D341Med (cell line): ENCODE measurements at places on chromosomes 4 and X.

DNA sequence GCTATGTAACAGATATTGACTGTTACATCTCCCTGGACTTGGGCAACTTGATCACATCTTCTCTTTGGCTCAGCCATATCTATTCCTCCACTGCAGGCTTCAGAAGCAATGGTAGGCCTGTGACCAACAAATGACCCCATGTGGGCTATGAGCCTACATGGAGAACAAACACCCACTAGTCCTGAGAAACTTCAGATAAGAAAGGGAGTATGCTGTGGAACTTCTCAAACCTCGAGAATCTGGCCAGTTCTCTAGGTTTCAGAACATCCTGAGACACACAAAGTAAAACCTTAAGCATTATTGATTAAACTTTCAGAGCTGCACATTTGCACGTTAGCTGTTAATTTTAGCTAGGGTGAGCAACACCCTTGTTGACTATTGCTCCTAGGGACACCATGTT, 16.3 kb downstream of the RBMX2 start:
- no peak for DNase-seq

DNA sequence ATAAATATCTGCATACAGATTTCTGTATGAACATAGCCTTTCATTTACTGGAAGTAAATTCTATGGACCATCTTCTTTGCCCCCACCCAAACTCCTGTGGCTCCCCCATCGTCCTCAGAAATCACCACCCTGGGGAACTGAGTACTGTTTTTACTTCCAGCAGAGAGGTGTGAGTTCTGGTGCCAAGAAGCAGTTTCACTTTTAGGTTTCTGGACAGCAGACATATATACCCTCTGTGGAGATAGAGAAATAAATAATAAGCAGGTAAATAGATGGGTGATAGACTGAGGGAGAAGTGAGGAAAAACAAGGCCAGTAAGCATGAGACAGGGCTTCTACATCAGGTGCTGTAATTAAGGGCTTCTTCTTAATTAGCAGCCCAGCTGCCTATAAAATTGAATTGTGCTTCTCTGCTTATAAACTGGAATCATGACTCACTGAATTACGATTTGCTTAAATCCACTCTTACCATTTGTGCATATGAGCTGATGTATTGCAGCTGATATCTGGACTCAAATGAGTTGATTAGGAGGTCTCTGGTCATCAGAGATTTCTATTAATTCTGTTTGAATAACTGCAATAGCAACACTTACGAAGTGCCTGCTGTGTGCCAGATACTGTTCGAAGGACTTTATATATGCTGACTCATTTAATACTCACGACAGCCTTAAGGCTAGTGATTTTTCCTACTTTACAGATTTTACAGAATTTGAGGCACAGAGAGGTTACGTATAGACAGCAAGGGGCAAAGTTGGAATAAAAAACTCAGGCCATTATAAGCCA, 60.8 kb upstream of the DHX15 start:
- no peak for DNase-seq

- DNase-seq, result no peak
Observed at GRCh38 chr4:184386271-184386781, 88.0 kb downstream of the IRF2 start.

DNA sequence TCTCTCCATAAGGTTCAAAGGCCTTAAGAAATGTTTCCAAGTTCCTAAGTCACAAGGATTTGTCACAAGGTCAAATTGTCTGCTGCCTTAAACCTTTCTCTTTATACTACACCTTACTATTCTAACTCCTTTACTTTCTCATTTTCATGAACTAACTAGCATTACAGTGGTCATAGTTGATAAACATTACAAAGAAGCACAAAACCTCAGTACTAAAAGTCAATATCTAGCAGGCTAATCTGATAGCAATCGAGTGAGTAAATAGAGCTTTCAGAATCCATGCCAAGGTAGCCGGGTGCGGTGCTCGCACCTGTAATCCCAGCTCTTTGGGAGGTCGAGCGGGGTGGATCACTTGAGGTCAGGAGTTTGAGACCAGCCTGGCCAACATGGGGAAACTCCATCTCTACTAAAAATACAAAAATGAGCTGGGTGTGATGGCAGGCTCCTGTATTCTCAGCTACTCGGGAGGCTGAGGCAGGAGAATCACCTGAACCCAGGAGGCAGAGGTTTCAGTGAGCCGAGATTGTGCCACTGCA, 510.0 kb downstream of the GBA3 start:
- DNase-seq, result no peak

DNA sequence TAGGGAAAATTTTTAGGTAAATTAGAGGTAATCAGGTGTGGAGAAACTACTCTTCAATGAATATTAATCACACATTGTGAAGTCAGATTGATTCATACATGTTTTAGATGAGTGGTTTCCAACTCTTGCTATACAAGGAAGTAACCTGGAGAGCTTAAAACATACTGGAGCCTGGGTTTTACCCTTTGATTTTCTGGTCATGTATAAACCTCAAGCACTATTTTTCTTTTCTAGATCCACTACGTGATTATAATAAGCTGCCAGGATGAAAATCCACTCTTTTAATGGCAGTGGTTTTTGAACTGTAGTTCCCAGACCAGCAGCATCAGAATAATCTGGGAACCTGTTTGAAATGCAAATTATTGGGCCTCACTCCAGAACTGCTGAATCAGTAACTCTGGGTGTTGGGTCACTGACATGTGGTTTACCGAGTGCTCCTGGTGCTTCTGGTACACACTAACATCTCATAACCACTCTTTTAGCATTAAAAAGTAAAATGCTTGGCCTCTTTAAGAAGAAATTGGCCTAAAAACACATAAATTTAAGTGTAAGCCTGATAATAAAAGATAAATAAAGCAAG, 63.4 kb downstream of the DCAF12L1 start:
- DNase-seq, result no peak

DNA sequence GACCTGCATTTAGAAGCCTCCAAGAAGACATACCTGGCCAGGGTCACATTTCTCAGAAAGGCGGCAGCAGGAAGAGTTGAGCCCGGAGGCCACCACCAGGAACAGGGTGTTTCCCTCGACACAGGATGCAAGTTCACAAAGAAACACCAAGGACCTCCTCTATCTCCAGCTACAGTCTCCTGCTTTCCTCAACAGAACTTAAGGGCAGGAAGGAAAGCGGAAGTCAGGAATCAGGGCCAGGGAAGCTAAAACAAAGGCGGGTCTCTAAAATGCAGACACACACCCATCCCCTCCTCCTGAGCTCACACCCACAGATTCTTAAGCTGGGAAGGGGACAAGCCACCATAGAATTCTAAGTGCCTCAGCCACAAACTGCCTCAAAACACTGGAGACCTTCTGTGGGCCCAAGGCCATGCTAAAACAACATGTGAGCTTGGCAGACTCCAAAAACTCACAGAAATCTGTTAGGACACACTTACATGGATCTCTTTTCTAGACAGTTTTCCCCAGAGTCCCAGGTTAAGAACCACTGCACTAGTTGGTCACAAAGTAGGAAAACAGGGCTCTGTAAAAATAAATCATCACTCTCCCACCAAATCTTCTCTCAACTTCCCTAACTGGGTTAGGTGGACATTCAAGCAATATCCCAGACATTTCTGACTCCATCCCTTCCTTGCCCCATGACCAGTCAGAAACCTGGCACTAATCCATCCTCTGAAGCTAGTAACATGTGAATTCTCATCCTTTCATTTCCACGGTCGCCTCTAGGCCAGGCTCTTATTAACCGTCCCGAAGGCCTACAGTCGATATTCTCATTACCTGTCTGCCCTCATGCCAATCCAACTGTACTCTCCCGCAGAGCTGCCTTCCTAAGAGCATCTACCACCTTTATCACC, 163.2 kb downstream of the APBB2 start:
- no peak for DNase-seq

DNA sequence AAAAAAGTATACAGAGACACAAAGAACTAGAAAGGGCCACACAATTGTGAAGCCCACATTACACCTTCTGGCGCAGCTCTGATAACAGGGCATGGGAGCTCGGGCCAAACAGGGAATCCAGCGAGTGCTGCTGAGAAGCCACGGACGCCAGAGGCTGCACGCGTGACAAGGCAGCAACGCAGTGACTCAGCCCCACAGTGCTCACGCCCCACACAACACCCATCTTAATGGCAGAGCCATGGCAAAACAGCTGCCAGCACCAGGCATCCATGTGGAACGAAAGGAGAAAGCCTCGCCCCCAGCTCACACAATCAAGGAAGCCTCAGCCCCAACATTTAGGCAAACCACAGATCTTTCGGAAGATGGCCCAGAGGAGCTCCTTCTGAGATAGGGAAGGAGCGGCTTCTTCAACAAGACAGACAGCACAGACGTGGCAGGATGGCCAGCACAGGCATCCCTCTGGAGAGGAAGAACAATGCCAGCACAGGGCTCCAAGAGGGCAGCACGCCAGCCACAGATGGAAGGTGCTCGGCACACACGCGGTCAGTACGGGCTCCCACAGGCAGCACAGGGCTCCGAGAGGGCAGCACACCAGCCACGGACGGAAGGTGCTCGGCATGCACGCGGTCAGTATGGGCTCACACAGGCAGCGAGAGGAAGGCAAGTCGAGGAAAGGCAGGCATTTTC, 33.1 kb downstream of the GAK start:
- no peak for DNase-seq

- DNase-seq, result no peak
Observed at GRCh38 chrX:53483838-53484405, 49.8 kb upstream of the HSD17B10 start.

GRCh38 chrX:131778269-131779218, 234.7 kb downstream of the OR13H1 start:
- DNase-seq, result no peak

- DNase-seq, result no peak
Observed at GRCh38 chrX:96700625-96701024, 16.0 kb downstream of the DIAPH2 start.

- no peak for DNase-seq
Observed at GRCh38 chr4:81550388-81550859, 78.7 kb upstream of the RASGEF1B start.

- no peak for DNase-seq
Observed at GRCh38 chrX:131861088-131861787, 161.9 kb upstream of the STK26 start.

DNA sequence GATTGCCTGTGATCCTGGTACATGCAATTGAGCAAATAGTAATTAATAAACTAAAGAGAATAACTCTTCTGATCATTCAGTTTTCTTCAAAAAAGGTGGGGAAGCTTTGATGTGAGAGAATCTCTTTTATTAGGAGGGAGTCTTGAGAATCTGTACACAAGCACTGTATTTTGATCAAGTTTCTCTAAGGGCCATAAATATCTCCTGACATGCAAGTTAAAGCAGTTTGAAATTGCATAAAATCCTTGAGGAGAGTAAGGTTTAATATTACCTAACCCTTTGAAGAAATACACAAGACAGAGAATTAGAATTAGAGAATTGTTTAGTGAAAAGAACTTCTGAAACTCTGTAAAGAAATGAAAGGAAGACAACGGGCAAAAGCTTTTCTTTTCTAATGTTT, 326.9 kb downstream of the FAT4 start:
- no peak for DNase-seq

DNA sequence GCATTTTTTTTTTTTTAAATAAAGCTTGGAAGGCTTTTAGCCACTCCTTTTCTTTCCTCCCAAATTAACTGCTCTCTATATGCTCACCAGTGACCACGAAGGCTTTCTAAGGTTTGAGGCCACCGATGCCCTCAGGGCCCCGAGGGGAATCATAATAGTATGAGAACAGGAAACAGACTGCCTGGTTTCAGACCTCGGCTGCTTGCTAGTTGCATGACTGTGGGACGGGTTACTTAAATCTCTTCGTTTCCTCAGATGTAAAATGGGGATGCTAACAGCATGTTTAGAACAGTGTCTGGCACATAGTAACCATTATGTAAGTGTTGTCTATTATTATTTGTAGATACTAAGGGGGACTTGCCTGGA, 3.6 kb downstream of the LINC00632 start:
- DNase-seq, result no peak

- peak; percentile 40 for DNase-seq
Observed at GRCh38 chr4:15976456-15977447, 13.8 kb upstream of the FGFBP2 start.

DNA sequence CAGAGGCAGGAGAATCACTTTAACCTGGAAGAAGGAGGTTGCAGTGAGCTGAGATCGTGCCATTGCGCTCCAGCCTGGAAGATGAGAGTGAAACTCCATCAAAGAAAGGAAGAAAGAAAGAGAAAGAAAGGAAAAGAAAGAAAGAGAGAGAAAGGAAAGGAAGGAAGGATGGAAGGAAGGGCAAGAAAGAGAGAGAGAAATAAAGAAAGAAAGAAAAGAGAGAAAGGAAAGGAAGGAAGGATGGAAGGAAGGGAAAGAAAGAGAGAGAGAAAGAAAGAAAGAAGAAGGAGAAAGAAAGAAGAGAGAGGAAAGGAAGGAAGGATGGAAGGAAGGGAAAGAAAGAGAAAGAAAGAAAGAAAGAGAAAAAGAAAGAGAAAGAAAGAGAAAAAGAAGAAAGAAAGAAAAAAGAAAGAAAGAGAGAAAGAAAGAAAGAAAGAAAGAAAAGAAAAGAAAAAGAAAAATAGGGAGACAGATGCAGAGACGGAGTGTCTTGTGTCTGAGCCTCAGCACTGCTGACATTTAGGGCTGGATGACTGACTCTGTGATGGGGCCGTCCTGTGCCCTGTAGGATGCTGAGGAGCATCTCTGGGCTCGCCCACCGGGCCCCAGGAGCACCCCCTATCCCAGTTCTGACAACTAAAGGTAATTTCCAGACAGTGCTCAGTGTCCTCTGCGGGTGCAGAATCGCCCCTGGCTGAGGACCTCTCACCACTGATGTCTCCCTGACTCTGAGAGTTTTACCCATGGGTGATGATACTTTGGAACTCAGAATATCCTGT, 61.7 kb downstream of the CRLF2 start:
- DNase-seq, result no peak

DNA sequence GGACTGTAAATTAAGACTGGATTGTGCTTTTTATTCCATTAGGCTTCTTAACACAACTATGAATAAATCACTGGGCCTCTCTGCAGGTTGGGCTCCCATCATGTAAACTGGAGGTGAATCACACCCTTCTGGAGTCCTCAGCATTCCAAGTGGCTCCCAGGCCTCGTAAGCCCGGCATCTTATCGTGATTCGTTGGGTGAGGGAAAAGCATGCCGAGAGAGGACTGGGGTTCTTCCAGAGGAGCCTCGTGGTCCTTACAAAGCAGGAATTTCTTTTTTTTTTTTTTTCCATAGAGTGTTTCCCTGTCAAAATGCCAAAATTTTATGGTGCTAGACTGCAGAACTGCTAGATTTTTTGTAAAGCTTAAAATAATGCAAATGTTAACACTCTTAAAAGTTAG, 20.0 kb downstream of the CLDN22 start:
- DNase-seq, result no peak

DNA sequence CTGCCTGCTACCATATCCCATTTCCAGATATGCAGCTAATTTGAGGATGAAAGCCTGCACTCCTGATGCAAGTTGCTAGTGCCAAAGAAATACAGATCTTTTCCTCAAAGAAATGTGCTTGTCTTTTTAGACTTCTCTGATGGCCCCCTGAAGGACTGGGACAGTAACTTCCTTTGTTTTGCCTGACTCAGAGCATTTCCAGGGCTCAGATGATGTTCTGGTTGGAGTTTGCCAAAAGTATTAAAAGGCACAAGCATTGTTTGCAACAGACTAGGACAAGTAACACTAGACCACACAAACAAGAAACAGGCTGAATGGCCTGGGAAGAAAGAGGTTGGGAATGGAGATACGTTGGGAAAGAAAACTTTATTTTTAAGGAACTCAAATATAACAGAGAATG, 175.2 kb downstream of the IL13RA2 start:
- no peak for DNase-seq

GRCh38 chrX:139026811-139027210, 315.3 kb upstream of the FGF13 start:
- DNase-seq, result no peak

- no peak for DNase-seq
Observed at GRCh38 chrX:86604607-86605006, 456.4 kb downstream of the DACH2 start.

GRCh38 chrX:130984782-130985181, 73.4 kb upstream of the ARHGAP36 start:
- DNase-seq, result no peak
